ENCODE measurements at places on chromosomes 1 and 21.

DNA sequence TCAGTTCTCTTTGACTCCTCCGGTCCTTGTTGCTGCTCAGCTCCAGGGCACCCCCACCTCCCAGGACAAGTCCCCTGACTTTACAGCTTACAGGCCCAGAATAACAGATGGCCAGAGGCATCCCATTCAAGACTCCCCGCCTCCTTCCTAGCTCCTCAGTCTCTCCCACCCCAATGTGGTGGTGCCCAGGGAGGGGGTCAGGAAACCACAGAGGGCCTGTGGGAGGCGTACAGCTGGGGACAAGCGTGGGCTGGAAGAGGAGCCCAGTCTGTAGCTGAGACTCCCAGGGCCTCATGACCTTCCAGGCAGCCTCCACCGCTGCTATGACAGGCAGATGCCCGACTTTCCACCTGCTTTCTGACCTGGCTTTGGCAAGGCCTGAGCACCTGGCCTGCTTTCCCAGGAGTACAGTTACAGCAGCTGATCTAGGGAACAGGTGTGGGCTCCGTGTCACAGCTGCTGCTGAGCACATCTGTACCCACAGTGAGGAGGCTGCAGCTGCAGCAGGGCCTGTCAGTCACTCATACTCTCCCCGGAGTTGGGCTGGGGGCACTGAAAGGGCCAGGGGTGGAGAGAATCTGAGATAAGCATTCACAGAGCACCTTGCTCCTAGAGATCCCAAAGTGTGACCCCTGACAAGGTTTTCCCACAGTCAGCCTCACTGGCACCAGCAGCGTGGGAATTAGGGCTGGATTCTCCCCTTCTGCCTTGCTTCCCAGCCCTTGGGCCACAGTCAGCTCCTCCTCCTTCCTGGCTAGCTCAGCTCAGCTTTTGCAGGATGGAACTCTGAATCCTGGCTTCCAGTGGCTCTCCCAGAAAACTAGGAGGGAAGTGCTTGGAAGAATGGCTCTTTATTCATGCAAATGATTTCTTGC lies 7.1 kb upstream of the NAV1 start:
- DNase-seq = no peak

DNA sequence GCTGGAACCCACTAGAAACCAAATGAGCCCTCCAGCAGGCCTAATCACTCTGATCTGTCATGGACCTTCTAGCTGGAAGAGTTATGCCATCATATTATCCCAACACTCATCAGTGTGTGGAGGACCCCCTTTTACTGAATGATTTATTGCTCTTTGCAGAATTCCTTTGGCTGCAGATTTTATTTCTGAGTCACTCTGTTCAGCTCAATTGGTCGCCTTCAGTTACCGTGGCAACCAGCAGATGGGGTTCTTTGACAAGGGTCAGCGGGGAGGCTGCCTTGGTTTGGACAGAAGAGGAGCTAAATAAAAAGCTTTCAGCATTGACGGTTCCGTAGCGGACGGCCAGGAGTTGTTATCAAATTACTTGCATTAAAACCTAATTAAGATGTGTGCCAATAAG lies 220.1 kb downstream of the SDCCAG8 start:
- peak; percentile 20 for DNase-seq

GRCh38 chr1:53473463-53473862 lies 14.3 kb downstream of the DMRTB1 start:
- no peak for DNase-seq

GRCh38 chr1:53550201-53550741 lies 91.1 kb downstream of the DMRTB1 start:
- no peak for DNase-seq

DNA sequence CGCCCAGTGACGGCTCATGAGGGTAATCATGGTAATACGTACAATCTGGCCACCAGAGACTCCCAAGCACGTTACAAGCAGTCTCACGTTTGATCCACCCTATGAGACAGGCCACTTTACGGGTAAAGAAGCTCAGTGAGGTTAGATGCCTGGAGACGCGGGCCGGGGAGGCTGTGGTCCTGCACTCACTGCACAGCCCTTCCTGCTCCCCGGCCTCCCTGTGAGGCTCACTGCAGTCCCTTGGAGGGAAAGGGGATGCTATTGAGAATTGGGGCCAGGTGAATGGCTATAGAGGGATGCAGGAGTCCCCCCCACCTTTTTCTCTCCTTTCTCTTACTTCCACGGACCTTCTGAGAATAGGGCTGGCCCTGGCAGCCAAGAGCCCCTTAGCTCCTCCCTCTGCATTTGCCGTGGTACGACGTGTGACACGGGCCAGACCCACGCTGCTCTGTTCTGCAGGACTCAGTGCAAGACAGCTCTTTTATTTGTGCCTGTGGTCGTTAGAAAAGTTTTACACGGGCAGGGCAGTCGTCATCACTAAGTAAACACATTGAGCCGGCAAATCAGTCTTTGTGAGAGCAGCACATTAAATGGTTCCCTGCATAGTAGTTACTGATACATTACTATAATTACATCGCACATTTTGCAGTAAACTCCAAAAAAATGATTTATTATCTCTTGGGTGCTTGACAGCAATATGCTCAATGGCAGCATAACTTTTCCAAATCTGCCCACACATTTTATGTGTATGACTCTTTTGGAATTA lies 18.8 kb downstream of the KIF26B start:
- no peak for DNase-seq

- peak; percentile 48 for DNase-seq
Measured at GRCh38 chr1:42943166-42943565, 15.5 kb downstream of the SLC2A1 start.

GRCh38 chr1:178659789-178660208 lies 65.2 kb upstream of the RALGPS2 start:
- no peak for DNase-seq

DNA sequence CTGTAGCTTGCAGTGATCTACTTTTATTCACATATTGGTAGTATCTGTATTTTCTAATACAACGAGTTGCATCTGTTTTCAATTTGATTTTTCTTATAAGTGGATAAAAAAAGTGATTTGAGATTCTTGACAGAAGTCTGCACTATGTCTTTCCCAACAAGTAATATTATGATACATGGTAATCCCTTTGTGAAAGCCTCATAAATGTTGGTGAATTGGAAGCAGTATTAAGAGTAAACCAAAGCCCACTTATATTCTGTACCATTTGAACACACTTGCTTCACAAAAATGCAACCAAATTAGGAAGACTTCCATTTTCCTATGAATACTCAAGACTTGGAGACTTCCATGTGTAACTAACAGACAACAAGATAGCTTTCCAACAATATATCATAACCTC lies 172.0 kb downstream of the HMCN1 start:
- DNase-seq = no peak

GRCh38 chr1:162670928-162671663 lies 38.8 kb downstream of the DDR2 start:
- DNase-seq = no peak

GRCh38 chr1:194342484-194343262 lies 1156.3 kb upstream of the B3GALT2 start:
- DNase-seq = no peak

DNA sequence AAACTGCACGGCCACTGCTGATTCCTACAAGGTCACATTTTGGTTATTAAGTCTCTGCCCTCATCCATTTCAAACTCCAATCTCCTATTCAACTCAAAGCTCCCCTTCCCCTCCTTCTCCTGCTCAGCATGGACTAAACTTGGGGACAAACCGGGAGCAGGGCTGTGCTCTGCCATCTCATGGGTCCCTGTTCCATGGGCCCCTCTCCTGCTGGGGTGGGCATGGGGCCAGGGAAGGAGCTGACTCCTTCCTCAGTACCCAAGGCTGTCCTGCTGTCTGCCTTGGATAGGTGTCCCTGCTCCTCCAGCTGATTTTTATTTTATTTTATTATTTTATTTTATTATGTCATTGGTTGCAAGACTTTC lies 27.1 kb downstream of the TNNT2 start:
- DNase-seq = no peak

DNA sequence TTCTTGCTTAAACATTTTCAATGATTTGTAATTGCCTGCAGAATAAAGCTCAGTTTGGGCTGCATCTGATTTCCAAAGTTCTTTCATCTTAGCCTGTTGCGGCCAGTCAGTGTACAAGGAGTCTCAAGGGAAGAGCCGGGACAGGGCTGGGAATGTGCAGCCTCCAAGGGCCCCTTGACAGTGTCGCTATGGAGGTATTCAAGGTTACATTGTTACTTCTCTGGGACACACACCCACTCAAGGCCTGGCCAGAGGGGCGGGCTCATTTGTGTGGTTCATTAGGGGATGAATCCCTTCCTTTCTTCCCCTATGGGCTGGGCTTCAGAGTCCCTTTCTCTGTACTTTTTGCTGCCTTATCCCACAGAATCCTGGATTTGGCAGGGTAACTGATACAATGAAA lies 107.6 kb upstream of the CSF3R start:
- no peak for DNase-seq

- peak; percentile 63 for DNase-seq
Measured at GRCh38 chr1:149885339-149886120, 13.8 kb upstream of the BOLA1 start.

- DNase-seq = no peak
Measured at GRCh38 chr1:60672449-60672848, 409.9 kb upstream of the NFIA start.

- no peak for DNase-seq
Measured at GRCh38 chr1:87894062-87894461, 565.4 kb downstream of the LMO4 start.

DNA sequence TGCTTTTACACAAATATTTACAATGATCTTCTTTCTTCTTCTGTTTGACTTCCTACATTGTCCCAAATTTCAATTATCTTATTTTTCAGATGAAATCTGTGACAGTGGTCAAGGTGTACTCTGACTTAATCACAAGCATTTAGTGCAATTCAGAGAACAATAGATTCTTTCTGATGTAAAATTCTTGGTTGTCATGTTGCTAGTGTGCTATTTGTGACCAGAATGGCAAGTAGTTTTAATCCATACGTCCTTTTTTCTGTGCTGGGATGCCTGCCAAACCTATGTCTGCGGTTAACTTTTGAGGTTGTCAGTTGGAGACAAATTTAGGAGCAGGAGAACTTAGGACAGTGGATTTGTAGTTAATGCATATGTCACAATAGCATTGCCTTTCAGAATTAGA lies 31.0 kb downstream of the NCAM2 start:
- no peak for DNase-seq

DNA sequence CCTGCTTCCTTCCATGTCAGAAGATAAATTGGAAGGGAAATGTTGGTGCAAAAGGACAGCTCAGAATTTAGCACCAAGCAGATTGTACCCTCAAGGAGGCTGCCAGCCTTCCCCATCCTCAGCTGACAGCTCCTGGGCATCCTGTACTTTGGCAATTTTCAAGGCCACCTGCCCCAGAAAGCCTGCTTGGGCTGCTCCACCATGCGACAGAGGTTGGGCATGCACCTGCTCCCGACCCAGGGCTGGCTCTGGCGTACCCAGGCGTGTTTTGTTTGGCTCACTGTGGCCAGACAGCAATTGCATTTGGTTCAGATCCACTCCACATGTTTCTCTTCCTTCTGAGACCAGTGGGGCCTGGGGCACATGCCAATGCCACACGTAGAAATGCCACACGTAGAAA lies 547.8 kb downstream of the NPHP4 start:
- no peak for DNase-seq

DNA sequence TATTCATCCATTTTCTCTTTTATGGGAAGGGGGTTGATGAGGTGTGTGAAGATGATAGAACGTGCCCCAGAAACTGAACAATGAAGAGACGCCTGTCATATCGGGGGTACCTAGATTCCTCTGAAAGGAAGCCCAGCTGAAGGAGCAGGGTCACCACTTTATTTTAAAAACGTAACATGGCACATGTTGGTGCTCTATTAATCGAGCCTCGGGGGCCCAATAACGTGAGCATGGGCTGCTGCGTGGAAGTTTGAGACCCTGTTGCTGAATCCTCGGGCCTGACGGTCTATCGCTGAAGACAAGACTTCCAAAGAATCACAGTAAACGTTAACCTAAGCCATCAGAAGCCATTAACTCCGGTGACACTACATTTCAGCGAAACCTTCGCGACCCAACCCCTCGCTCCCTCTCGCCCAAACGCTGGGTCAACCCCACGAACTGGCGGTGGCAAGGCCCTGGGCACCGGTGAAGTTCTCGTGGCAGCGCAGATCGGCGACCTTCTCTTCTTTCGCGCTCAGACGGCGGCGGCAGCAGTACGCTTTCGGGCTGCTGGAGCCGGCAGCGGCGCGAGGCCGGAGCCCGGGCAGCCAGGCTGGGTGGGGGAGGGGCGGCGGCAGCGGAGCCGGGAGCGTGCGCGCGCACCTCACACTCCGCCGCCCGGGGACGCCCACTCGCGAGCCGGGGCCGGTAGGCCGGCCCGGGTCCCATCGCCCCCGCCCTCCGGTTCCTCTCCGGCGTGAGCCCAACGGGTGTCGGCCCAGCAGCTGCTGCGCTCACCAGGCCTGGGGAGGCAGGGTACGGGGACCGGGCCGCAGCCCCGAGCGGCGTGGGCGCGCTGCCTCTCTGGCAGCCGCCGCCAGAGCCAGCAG lies 838 bp upstream of the MAN1A2 start:
- DNase-seq = peak; percentile 85

- no peak for DNase-seq
Measured at GRCh38 chr1:232207073-232207866, 422.7 kb downstream of the SIPA1L2 start.

DNA sequence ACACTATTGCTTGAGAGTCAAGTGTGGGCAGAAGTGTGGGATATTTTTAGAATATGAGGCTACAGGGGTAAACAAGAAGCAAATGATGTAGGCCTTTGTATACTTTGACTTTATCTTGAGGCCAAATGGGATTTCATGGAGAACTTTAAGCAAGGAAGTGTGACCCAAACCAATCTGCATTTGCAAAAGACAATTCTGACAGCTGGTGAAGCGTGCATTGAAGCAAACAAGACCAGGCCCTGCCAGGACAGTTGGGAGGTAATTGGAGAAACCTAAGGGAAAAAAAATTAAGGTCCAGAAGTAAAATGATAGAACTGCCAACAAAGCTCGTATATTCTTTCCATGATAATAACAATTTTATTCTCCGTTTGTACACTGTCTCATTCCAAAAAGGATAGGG lies 168.3 kb downstream of the TM2D1 start:
- DNase-seq = no peak

- no peak for DNase-seq
Measured at GRCh38 chr1:228901936-228902681, 166.8 kb downstream of the RHOU start.

- DNase-seq = no peak
Measured at GRCh38 chr1:67348586-67349252, 41.0 kb downstream of the IL12RB2 start.

DNA sequence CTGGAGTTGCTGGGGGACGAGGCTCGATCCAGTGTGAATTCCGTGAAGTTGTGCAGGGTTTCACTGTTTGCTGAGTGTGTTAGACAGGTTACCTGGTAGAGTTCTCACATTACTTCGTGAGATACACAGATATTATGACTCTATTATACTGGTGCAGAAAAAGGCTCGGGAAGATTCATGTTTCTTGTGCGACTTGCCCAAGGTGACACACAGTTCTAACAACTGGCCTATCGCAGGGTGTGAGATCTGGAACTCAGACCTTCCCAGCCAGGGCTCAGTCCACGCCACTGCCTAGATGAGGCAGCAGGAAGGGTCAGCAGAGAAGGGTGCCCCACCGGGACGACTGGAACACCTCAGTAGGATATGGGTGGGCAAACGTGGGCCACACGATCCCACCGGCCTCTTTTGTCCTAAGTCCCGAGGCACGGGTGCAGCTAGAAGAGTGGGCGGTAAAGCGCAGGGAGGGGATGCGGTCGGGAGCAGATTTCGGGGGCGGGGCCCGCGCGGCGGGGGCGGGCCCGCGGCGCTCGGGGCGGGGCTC lies 296 bp upstream of the RNPEP start:
- peak; percentile 74 for DNase-seq
